Stimulated activated CD8-positive, alpha-beta memory T cell treated with anti-CD3 and anti-CD28 coated beads, Interleukin-15, amount 100 ng/mL, for 48 hours (primary cell): ENCODE measurements at places on chromosomes 7 and 10.

DNA sequence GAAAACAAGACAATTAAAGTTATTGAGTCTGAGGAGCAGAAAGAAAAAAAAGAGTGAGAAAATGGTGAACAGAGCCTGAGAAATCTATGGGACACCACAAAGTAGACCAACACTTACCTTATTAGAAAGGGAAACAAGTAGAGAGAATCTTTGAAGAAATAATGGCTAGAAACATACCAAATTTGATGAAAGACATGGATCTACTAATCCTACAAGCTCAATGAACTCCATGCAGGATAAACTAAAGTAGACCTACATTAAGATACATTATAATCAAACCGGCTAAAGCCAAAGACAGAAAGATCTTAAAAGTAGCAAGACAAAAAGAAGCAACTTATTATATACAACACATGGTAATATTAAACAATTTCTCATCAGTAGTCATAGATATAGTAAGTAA is 782.3 kb upstream of the GHITM start:
- no peak for DNase-seq

DNA sequence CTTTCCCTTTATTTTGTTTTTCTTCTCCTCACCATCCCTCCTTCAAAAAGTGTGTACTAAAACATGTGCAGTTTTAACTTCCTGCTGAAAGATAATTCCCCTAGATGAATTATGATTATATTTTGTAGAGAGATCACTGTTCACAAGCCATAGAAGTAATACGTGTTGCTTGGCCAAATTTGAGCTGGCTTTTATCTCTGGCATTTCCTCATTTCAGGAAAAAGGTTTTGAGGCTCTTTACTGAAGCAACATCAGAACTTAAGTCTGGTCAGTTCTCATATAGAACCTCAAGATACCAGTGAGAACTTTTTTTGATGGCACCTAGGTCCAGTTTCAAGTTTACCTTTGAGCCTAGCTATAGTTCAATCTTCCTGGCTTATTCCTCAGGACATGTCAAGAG is 463.3 kb downstream of the INHBA start:
- DNase-seq = no peak

GRCh38 chr7:54544149-54544526 is 2.0 kb downstream of the VSTM2A start:
- no peak for DNase-seq

GRCh38 chr7:123783820-123784219 is 35.0 kb upstream of the WASL start:
- DNase-seq = no peak

DNA sequence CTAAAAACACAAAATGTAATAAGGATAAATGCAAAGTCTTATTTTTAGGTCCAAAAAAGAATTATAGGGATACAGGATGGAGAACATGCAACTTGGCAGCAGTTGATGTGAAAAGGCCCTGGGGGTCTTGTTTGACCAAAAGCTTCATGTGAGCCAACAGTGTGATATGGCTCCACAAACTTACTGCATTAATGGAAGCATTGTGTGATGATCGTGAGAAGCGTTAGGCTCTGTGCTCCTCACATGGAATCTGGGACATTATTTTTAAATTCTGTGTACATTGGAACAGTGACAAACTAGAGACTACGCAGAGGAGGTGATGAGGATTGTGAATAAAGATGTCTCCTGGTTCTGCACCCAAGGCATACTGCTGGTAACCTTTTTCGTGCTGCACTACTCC is 39.1 kb upstream of the CALD1 start:
- DNase-seq = no peak

GRCh38 chr10:31871266-31872065 is 57.2 kb downstream of the ARHGAP12 start:
- no peak for DNase-seq

GRCh38 chr10:114525368-114525949 is 121.2 kb upstream of the AFAP1L2 start:
- no peak for DNase-seq

GRCh38 chr7:28958235-28958979 is at the start of gene TRIL:
Gene TRIL (minus strand): TSS chr7:28958330. CDS start chr7:28958046, 284 bp downstream.
- DNase-seq = no peak

DNA sequence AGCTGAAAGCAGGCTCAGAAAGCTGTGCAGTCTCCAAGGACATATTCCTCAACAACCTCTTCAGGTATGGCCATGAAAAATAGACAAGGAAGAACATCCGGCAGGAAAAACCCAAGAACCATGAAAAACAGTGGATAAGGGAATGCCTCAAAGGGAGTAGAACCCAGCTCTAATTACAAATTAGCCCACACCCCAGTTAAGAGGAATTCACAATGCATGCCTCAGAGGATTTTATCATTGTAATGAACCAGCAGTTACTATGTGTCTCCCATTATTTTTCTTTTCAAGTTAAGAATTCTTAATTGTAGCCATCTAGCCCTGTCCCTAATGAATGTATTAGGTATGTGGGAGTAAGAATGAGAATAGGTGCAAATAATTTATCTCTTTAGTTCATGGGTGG is 19.7 kb upstream of the TNKS2 start:
- DNase-seq = no peak

DNA sequence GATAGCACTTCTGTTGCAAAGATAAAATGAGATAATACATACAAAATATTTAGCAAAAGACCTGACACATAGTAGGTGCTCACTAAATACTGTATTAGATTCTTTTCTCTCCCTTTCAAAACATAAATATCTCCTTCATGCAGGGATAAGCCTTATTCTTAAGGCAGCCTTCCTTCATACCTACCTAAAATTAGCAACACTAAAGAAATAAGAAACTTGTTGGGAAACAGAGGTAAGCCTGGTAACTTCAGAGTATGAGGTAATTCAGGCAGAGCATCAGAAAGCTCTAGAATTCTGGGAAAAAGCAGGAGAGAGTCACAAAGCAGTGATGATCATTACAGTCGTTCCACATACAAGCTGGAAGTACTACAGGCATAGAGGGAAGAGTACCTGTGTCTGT is 15.2 kb downstream of the HIBADH start:
- no peak for DNase-seq

DNA sequence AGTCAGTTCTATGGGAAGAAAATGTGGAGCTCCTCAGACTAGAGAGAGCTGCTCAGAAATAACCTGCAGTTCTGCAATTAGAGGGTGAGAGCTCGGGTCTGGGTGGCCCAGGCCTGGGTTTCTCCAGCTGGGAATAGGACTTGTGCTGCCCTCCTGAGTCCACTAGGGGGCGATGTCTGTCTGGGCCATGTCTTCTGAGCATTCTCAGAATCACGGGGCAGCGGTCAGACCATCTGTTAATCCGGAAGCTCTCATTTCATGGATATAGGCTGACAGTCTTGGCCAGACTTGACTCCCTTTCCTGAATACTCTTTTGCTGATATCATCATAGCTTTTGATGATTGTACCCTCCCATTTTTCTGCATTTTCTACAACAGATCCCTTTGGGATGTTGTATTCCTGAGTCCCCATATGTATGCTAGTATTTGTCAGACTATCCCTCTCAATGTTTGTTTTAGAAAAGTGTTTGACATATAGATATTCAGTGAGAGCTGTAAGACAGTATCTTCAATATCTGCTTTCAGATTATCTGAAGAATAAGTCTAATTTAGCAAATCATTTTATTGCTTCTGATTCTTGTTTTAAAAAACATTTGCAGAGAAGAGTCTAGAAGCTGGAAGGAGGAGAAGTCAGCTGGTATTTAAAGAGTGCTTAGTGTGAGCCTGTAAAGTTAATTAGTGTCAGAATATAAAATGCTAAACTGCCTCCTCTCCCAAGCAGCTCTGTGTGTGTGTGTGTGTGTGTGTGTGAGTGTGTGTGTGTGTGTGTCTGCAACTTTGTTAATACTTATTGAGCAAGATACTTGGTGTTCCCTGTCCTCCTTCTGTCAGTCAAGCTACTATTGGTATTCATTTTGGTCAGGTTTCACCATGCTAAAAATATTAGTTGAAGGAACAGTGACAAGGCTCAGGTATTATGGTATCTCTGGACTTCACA is 38.0 kb downstream of the STARD3NL start:
- peak; percentile 59 for DNase-seq

DNA sequence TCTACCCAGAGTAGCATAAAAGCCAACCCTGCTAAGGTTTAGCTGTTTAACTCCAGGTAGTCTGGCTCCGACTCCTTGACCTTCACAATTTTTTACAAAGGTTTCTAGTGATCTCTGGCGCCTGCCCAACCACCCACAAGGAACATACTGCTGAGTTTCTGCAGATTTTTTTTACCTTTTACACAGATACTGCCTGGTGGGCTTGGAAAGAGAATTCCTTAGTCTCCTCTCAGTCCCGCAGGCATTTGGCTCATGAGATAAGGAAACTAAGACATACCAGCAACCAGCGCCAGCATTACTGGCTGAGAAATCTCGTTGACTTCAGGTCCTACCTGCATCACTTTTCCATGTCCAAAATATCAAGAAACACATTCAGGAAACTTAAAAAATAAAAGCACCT is 51.1 kb upstream of the LYZL1 start:
- DNase-seq = no peak

DNA sequence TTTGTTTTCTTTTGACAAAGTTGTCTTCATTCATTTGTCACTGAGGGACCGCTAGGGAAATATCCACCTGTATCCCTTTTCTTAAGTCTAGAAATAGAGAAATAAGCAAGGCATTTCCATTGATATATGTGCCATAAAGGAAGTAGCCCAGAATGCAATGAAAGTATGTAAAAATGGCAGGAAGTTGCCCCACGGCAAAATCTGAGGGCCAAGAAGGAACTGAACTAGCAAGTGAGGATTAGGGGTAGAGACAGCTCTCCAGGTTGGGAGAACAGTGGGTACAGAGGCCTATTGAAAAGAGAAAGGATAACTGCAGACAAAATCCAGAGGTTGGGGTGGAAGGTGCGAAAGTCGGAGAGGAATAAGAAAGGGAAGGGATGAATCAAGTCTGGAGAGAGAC is 56.6 kb upstream of the TOMM7 start:
- no peak for DNase-seq

GRCh38 chr7:54345746-54346145 is 196.4 kb upstream of the VSTM2A start:
- no peak for DNase-seq

GRCh38 chr10:110919349-110919931 is at the start of gene SHOC2:
Gene SHOC2 (plus strand): TSS chr10:110919604. CDS start chr10:110964359, 44,755 bp downstream.
- peak; percentile 99 for DNase-seq

DNA sequence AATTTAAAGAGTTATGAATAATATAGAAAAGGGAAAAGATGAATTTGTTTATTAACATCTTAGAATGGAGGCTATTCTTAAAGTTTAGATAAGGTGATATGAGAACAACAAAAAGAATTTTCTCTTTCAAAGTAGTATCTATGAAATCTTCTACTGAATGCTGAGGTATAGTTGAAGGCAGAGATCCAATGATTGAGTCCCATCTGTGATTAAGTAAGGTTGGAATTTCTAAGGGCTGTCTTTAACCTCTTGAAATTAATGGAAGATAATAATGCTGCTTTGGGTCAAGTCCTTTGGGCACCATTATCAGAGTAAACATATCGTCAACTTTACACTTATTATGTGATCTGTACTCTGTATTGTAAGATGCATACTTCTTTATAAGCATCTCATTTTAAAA is 307.9 kb downstream of the PRKG1 start:
- no peak for DNase-seq

DNA sequence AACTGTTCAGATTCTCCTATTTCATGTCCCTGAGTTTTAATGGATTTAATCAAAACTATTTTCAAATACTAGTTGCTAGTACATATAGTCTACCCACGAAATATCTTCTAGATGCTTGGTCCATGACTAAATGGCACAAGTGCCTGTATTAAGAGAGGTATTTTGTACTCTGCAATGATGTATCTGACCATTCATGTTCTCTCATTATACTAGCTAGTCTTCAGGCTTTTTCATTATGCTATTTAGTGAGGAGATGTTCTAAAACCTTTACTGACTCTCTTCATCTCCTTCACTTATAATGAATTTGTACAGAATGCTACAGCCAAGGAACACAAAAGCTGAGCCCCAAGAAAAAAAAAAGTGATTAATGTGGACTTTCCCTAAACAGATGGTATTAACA is 222.5 kb downstream of the AHR start:
- no peak for DNase-seq

DNA sequence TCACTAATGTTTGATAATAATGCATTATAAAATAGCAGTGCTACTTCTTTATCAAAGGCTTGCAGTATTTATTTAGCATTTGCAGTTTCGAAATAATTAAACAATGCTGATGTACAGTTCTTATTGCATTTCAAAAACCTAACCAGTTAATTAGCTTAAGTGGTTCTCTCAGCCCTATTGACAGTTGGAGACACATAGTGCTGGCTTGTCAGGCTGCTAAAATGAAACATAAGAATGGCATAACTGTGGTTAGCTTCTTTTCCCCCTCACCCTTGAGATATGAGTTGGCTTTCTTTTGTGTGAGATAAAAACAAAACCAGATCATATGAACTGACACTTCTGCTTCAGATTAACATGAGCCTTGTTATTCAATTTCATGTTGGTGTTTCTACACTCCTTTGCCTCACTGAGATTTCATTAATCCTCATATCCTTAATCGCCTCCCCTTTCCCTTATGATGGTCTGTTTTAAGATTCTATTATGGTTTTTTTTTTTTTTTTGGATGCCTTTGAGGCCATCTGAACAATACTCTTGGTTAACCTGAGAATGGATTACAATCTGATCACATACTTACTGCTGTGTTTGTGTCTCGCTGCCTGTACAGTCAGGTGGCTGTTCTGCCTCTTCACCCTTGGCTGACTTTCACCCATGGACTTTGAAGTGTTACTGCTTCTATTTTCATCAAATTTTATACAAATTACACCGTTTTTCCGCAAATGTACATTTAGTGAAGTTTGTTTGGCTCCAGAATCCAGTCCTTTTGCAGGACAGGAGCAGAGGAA is 108.0 kb downstream of the SDK1 start:
- DNase-seq = no peak

- DNase-seq = peak; percentile 52
These were observed 28.7 kb upstream of the PDCD4 start for GRCh38 chr10:110843031-110843430.

- DNase-seq = no peak
These were observed 112.1 kb upstream of the CDK1 start for GRCh38 chr10:60666221-60666620.

DNA sequence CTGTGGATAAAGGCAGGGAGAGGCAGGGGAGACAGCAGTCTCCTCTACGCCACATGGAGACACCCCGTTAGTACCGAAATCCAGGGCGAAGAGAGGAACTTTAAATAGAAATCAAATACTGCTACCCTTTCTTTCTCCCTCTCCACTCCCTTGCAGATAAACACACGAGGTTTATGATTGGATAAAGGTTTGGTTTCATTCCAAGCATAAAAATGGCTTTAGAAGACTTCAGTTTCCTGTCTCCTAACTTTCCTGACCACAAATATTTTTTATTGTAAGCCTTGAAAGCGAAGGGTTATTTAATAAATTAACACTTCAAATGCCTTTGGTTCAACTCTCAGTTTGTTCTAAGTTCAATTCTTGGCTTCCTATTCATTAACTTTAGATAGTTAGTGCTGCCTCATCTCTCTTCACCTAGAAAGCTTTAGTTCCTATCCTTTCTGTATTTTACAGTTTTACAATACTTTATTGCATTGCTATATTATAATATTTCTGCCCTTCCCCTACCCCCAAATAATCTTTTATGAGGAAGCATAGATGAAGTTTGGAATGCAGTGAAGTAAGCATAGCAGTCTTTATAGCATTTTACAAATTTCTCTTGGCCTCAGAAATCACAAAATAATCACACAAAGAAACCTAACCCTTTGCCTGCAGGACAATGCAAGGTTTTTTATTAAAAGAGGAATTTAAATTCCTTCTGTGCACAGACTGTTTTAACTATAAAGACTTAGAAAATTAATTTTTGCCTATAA is 31.5 kb upstream of the ARID5B start:
- DNase-seq = no peak

- DNase-seq = no peak
These were observed 55.7 kb downstream of the IRF5 start for GRCh38 chr7:128993419-128993818.
